ENCODE measurements at places on chromosomes 1 and 21.

- no peak for DNase-seq
Observed at GRCh38 chr1:167544447-167545093, 9.0 kb downstream of the CREG1 start.

- DNase-seq = no peak
Observed at GRCh38 chr21:42956824-42957630, 17.3 kb upstream of the PKNOX1 start.

DNA sequence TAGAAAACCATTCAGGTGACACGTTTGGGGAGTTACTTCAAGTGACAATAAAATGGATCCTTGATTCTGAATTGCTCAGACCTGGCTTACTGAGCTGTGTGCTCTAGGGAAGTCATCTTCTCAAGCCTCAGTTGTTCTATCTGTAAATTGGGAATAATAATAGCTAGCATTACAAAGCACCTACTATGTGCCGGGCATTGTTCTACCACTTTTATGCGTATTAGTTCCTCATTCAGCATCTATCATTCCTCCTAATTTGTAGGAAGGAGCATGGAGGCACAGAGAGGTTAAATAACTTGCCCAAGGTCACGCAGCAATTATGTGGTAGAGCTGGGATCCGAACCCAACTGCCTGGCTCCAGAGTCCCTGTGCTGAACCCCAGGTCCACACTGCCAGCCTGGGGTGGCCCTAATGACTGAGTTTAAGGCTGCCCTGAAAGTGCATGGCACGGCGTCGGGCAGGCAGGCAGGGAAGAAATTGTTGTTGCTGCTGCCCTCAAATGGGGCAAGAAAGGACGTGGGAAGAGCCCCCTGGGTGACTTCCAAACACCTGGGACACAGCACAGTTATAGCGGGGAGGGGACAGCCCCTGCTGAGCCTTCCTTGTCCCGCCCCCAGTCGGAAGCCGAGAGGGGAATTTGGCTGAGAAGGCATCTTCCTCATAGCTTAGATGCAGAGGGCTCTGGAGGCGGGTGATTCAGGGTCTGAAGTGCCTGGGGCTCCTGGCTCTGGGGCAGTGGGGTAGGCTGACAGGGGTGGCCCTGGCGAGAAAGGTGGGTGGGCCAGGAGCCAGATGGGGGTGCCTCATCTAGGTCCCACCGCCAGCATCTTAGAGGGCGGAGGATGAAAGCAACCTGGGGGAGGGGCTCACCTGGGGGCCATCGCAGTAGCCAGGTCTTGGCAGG lies 86.5 kb upstream of the IFFO2 start:
- DNase-seq = no peak

DNA sequence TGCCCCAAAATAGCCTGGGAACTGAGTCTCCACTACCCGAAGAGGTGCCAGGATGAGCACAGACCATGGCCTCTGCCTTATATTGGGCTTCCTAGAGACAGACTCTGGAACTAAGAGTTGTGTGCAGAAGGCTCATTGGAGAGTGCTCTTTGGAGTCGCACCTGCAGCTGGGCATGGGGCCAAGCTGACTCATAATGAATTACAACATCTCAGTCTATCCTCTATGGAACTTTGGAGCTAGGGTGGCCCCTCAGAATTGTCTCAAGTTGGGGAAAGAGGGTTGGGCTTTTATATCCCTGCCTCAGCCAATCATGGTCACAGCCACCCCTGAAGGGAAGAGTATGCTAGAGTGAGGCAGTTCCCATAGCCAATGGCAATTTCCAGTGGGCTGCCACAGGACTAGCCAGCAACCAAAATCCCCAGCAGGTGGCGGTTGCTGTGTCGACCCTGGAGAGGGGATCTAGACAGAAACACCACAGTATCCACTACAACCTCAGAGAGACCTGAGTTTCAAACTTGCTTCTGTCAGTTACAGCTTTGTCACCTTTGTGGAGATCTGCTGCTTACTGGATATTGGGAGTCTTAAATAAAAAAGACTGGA lies 93.8 kb downstream of the DMRTA2 start:
- DNase-seq = no peak
